ENCODE measurements at places on chromosomes 12 and 14.

DNA sequence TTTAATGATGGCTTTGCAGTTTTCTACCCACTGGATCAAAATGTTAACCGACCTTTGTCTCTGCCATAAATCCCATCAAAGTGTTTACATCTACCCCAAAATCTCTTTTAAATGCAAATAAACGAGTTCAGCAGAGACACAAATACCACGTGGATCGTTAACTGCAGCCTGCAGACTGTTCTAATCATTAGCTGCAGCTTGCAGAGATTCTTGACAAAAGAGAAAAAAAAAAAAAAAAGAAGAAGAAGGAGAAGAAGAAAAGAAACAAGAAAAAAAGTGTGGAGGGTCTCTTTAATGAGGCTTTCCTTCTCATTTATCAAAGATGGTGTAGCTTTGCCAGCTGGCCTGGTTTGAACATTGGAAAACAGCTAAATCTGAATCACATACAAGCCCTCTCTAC, 275.7 kb downstream of the NEDD1 start:
- DNase-seq, result no peak

GRCh38 chr14:96261772-96262655, 6.0 kb downstream of the BDKRB1 start:
- no peak for DNase-seq

- no peak for DNase-seq
These were observed 41.8 kb downstream of the R3HDM2 start for GRCh38 chr12:57389033-57389432.

DNA sequence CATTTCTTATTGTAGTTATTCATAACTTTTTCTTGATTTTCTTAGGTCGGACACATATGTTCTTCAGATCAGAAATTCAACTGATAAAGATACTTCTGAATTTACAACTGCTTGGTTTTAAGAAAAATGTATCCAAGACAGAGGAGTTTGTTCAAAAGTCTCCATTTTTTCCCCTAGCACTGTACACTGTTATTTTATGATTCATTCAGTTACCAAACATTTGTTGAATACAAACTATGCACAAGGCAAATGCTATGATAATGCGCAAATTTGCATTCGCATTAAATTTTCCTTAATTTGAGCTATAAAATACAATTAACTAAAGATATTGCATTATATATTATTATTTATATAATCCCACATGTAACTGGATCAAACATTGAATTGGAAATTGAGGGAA, 10.1 kb upstream of the PLEKHA5 start:
- no peak for DNase-seq

DNA sequence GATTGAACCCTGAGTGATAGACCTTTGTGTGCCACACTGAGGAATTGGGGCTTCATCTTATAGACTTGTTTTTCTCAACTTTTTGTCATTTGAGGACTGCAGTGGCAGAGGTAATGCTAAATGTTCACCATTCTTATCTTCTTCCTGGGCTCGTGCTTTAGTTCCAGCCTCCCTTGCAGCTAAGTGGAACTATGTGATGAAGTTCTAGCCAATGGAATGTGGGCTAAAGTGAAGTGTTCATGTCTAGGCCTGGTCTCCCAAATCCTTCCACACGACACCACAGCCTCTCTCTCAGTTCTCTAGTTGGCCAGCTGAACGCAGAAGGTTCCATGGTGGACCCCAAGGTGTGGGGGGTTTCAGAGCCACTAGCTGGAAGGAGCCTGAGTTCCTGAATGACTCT, 42.4 kb upstream of the CCDC63 start:
- DNase-seq, result no peak

DNA sequence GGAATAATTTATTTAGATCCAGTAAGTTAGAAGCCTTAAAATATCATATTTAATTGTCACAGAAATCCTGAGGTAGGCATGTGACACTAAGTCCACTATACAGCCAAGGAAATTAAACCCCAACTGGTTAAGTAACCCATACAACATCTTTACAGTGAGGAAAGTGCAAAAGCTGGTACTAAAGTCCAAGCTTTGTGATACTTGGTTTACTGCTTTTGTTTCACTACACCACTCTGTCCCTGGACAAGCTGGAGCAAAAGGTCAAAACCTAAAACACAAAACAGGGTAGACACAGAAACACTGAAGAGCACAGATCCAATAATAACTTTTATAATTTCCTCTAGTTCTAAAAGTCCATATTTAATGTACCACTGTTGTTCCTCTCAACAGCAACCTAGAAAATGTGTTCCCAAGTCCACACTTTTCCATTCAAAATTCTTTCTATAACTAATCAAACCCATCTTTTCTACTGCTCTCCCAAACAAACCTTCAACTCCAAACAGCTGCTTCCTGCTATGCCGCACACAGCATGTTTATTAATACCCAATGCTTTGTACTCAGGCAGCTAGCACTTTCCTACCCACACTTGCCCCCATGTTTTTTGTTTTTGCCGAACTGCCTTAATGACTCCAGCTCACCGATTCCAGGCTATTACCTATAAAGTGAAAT, 90.9 kb downstream of the MED13L start:
- DNase-seq, result no peak
